ENCODE measurements at places on chromosomes 2 and 18. TPM values are rescaled to one million over a fixed set of nuclear protein-coding genes. Genes with fewer than 3 reads are reported as not detected.

GRCh38 chr2:196410008-196410407 is 229.5 kb upstream of the CCDC150 start:
- DNase-seq = no peak

DNA sequence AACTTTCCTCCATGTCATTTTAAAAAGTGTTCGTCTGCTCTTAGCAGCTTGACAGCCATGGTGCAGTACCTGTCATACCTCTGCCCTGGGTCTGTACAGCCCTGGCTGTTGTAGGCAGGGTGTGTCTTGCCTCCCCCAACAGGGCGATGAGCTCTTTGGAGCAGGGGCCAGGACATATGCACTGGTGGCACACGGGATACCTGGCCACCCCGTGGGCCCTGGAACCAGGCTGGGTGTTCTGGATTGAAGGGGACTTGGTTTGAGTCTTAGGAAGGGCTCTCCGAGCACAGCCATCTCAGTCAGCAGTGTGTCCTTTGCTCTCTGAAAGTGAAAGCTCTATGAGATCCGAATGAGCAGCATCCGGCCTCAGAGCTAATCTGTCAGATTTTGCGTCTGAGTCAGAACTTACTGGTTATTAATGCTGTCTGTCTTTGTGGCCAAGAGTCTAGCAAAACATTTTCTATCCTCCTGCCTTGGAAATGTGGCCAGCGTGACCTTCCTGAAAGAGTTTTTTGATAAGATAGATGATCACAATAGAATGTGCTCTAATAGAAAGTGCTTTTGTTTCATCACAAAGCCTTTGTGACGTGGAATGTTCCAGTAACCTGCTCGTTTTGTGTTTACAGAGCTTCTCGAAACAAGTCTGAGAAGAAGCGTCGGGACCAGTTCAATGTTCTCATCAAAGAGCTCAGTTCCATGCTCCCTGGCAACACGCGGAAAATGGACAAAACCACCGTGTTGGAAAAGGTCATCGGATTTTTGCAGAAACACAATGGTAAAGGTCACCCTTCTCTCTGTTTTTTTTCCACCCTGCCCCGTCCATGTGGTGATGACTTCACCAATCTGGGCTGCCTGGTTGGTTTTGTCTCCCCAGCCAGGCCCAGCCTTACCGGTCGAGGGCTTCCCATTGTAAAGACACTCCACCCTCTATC is 77.3 kb upstream of the RPL31 start:
- DNase-seq = peak; percentile 73

- peak; percentile 90 for DNase-seq
These were observed 223.1 kb upstream of the FBXO11 start for GRCh38 chr2:48129293-48129950.

DNA sequence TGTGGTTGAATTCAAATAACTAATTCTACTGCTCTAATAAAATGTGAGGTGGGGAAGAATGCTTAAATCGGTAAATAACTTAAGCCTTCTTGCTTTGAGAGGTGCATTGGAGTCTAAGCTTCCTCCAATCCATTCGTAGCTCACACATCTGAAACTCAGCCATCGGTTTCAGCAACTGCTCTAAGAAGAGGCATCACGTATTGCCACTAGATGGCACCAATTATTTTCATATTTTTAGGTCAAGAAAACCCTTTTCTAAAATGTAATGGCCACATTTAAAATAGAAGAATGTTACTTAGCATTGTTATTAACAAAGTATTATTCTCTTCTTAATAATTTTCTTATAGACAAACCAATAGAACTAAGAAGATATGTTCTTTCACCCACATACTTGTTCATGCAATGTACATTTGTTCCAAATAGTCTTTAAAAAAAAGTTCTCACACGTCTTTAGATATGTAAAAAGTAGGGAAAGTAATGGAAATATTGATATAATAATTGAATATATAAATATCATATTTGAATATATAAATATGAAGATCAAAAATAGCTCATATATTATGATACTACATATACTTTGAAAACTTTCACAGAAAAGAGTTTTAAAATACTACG is 229.8 kb downstream of the CCDC178 start:
- DNase-seq = peak; percentile 5

DNA sequence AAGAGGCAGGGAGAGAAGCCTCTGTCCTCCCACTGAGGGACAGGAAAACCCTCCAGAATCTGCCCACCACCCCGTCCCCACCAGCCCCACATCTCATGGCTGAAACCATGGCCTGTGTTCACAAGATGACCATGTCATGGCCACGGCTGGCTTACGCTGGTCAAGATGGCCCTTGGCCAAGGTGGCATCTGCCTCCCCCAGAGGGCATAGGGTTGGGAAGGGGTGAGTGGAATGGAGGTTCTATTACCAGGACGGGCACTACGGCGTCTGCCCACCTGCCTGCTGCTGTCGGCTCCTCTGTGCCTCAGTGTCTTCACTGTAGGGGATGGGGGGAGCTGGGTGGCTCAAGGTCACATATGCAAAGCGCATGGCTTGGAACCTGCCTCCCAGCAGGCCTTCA is 19.8 kb downstream of the ODC1 start:
- no peak for DNase-seq

LIMS2 gene
- 2.3 TPM for total RNA-seq
